Skin of body (tissue), 3 donors: ENCODE measurements at places on chromosomes 11 and 22. TPM values are rescaled to one million over a fixed set of nuclear protein-coding genes. Genes with fewer than 3 reads are reported as not detected.

PIM3 gene
- total RNA-seq: 48.5 TPM

DNA sequence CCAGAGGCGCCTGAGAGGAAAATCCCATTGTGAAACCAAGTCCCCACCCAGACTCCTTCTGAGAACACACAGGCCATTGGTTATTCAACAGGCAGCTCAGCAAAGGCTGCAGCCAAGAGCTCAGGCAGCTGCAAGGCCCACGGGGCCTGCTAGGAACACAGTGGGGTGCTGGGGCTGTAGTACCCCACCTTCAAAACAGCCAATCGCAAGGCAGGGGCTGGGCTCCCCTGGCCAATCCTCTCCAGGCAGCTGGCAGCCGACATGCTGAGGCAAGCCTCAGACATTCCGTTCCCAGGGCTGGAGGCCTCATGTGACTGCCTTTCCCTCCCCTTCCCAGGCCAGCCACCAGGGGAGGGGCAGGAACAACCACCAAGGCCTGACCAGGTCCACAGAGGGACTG, 6.6 kb downstream of the PRODH start:
- DNase-seq: no peak

DNA sequence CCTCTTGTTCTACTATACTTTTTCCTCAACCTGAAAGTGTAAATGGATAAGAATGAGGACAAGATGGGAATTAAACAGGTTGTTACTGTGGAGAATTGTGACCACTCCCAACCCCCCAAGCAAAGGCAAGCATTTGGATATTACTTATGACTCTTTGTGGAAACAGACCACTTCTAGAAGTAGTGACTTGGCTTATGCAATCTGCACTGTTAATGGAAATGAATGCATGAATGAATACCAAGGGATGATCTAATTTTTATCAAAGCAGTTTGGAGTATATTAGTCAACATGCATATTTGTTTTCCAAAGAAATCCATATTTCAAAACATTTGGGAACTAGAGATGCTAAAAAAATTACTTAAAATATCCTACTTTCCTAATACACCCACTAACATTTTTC, 35.3 kb downstream of the AMOTL1 start:
- no peak for DNase-seq

MUC2 gene
- total RNA-seq: under 0.01 TPM

GRCh38 chr22:50303848-50304527, 3.5 kb downstream of the PLXNB2 start:
- no peak for DNase-seq

DNA sequence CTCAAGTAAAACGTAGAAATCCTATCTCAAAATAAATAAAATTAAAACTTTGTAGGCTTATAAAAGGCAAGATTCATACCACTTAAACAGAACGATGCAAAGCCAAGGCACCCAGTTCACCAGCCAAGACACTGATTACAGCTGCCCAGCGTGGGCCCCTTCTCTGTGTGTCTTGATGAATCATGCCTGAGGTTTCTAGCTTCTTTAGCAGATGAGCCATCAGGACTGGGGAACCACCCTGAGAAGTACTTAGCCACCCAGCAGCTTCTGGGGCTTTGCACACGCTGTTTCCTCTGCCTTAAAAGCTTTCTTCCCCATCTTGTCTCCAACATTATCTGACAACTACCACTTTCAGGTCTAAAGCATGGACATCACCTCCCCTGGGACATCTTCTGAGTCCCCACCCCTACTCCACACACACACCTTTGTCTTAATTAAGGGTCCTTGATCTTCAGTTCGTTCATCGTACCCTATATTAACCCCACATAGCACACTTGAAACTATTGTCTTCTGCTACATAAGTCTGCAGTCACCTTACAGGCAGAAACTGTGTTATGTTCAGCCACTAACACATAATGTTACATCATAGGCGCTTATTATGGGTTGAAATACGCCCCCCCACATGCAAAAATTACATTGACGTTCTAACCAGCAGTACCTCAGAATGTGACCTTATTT, 8.7 kb upstream of the LAYN start:
- no peak for DNase-seq

DNA sequence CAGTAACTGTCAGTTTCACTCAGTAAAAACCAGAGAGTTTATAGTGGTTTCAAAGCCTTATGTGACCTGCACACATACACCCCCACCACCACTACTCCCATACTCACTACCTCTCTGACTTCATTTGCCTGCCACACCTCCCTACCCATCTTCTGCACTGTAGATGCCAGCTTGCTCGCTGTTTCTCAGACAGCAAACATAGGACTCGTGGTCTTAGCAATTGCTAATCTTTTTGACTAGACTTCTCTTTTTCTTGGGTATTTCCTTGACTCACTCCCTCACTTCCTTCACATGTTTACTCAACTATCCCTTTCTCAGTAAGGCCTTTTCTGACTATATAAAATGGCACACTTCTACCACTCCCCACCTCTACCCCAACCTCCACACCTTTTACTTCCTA, 27.8 kb downstream of the CEP295 start:
- DNase-seq: no peak

- no peak for DNase-seq
These were observed 31.7 kb downstream of the IMMP1L start for GRCh38 chr11:31477528-31478222.

DEFB131B gene
- total RNA-seq: not detected

- DNase-seq: no peak
These were observed 22.4 kb upstream of the ETS1 start for GRCh38 chr11:128609785-128610184.

- DNase-seq: no peak
These were observed 21.1 kb downstream of the MRGPRD start for GRCh38 chr11:68959465-68960293.
